ENCODE measurements at places on chromosomes 6 and 20.

DNA sequence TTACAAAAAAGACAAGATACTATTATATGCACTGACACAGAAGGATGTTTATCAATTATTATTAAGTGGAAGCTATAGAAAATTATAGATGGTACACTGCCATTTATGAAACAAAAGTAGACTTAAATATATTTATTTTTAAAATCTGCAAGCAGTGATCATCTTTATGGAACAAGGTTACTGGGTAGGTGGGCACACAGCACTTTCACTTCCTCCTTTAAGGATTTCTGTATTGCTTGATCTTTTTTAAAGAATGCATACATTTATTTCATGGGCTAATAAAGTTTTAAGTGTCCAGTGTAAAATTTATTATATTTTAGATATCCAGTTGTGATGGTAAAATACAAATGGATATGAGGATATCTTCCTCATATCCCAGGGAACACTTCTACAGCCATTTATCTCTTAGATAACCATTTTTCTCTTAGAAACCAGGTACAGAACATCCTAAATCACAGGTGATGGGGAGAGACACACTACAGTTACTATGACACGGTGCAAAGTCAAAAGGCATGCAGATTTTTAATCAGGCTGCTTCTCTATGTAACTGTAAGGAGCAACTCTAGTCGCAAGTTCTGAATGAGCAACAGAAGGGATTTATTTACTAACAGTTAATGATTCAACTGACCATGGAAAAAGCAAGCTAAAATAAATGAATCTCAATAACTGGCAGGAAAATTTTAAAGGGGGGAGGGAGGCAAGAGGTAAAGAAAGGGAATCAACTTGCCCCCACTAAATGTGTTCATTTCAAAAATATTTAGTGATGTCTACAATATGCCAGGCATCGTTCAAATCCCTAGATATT, 2.2 kb downstream of the FBXL4 start:
- DNase-seq, result no peak

GRCh38 chr20:17518339-17519052, 12.7 kb downstream of the BFSP1 start:
- peak; percentile 63 for DNase-seq

GRCh38 chr6:29561606-29562181, 2.2 kb upstream of the UBD start:
- DNase-seq, result no peak

- DNase-seq, result peak; percentile 17
Measured at GRCh38 chr6:111950661-111951496, 77.6 kb upstream of the FYN start.

- no peak for DNase-seq
Measured at GRCh38 chr6:166841216-166841615, 115.1 kb downstream of the RNASET2 start.

- no peak for DNase-seq
Measured at GRCh38 chr20:53819973-53820451, 226.4 kb upstream of the ZNF217 start.

DNA sequence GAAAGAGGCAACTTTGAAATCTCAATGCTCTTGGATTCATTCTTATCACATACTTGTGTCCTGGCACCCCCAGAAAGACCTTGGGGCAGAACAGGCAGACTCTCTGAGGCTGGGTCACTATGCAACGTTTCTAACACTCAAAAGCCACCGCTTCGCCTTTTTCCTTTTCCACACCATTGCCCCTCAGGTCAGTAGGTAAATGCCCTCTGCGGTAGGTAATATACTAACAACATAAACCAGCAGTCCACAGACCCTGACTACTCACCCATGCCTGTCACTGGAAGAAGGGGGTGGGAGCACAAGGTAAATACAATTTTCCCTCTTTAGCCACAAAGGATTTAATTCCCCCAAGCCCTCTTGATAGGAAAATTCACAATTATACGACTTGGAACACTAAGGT, 6.5 kb upstream of the SPTLC3 start:
- DNase-seq, result no peak

- no peak for DNase-seq
Measured at GRCh38 chr20:48308882-48309281, 518.9 kb downstream of the PREX1 start.

GRCh38 chr20:46311719-46312074, 3.4 kb upstream of the CDH22 start:
- no peak for DNase-seq

GRCh38 chr6:23396949-23397348, 729.1 kb upstream of the NRSN1 start:
- no peak for DNase-seq

GRCh38 chr20:15011631-15012030, 674.2 kb upstream of the FLRT3 start:
- no peak for DNase-seq
